Spinal cord (tissue), 10 donors: ENCODE measurements at places on chromosomes 1 and 21. TPM values are rescaled to one million over a fixed set of nuclear protein-coding genes. Genes with fewer than 3 reads are reported as not detected.

Gene MANEAL
- total RNA-seq: 30.8 TPM

Gene CAMK1G
- 6.8 TPM for total RNA-seq

Gene AADACL3
- total RNA-seq: not detected

Gene CAMSAP2
- total RNA-seq: 74.2 TPM

Gene CACNA1E
- 53.7 TPM for total RNA-seq

- no peak for DNase-seq
Measured at GRCh38 chr1:85445906-85446305, 19.1 kb downstream of the DDAH1 start.

DNA sequence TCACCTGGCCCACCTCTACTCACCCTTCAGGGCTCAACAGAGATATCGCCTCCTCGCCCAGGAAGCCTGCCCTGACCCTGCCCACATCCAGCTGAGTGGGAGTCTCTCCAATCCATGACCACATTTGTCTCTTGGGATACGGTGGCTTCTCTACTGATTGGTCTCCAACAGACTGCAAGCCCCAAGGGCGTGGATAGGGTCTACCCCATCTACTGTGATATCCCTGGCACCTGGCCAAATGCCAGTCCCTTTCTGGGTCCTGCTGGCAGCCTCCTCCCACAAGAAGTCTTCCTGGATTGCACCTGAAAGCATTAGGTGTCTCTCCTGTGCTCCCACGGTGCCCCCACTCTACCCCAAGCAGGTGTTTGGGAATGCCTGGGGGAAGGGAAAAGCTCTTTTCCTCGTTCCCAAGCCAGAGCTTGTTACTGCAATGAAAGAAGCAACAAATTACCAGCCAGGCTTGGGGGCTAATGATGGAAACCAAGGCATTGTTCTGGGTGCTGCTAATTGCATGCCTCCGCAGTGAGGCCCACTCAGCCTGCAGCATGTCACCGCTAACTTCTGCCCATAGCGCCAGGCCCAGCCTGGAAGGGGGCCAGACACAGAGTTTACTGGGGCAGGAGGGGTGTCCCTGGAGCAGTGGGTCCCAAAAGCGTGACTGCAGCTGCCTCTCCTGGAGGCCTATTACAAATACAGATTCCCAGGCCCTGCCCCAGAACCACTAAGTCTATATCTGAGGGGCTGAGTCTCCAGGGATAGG, 90.7 kb upstream of the IFFO2 start:
- DNase-seq: no peak

DNA sequence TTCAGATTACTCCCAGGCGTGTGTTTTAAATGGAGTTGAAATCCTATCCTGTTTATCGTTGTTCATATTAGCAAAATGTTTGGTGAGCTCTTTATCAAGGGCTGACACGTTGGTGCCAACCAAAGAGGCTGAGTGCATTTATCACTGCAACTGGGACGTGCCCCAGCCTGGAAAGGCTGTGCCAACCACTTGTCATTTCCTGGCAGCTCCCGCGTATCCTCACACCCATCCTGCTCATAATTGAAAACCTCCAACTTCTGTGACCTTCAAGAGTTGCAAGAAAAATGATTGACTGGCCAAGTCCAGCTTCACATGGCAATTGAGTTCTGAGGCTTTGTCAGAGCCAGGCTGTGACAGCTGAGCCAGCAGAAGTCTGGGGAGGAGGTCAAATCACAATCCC, 43.7 kb upstream of the KCNA3 start:
- DNase-seq: peak; percentile 14

DNA sequence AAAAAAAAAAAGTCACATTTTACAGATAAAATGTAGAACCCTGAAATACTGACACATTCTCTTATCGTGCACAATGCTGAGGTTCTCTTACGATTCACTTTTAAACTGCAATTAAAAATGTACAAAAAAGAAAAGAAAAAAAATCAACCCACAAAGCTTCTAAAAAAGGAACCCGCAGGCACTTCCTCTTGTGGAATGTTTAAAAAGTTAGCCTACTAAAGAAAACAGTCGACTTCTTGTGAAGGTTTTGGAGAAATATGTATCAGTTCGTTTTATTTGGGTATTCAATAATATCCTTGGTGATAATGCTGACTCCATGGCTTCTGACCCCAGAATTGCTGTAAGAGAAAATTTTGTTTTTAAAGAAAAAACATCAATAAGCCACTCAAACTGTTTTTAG, 10.2 kb downstream of the HNRNPU start:
- DNase-seq: no peak

DNA sequence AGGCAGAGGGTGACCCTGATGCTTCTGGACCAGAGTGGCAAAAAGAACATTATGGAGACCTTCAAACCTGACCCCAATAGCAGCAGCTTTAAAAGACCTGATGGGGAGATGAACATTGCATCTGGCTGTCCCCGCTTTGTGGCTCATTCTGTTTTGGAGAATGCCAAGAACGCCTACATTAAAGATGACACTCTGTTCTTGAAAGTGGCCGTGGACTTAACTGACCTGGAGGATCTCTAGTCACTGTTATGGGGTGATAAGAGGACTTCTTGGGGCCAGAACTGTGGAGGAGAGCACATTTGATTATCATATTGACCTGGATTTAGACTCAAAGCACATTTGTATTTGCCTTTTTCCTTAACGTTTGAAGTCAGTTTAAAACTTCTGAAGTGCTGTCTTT, 45.8 kb downstream of the TRAF5 start:
- DNase-seq: no peak

GRCh38 chr1:218439541-218440295, 94.6 kb downstream of the TGFB2 start:
- DNase-seq: peak; percentile 83

DNA sequence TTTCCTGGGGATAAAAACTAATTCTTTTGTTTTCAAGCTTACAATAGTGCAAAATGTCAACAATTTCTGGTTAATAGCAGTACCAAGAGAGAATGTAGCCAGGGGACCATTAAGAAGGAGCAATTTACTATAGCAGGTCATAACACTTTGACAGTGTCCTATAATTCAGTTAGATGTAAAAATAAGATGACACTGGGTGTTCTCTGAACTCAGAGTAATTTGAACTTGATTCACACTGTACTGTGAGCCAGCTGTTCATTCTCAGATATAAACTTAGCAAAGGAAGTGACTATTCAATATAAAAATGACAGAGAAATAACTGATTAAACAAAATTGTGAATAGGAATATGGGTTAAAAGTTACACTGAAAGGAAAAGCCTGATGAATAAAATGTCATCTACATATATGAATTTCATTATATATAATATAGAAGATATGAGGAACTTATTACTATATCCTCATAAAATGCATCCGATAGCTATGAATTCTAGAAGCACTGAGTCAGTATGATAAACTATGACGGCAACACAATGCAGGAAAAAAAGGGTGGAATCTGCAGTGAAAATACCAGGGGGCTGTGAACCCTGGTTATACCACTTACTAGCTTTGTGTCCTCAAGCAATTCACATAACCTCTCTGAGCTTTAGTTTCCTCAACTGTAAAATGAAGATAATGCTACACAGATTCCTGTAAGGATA, 135.9 kb downstream of the ACBD6 start:
- DNase-seq: no peak

DNA sequence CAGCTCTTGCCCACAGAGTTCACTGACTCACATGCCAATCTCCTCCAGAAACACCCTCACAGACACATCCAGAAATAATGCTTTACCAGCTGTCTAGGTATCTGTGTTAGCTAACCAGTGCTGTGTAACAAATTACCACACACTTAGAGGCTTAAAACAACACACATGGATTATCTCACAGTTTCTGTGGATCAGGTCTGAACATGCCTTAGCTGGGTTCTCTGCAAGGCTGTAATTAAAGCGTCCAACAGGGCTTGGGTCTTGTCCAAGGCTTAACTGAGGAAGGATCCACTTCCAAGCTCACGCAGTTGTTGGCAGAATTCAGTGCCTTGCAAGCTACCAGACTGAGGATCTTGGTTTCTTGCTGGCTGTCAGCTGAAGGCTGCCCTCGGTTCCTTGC, 92.5 kb upstream of the RGS4 start:
- DNase-seq: peak; percentile 55

- DNase-seq: no peak
Measured at GRCh38 chr1:153537376-153537730, 1.6 kb upstream of the S100A6 start.

- no peak for DNase-seq
Measured at GRCh38 chr1:66434096-66434495, 99.9 kb upstream of the SGIP1 start.

- no peak for DNase-seq
Measured at GRCh38 chr1:198693321-198693720, 54.5 kb downstream of the PTPRC start.
